ENCODE measurements at places on chromosomes 7 and 10.

GRCh38 chr7:8773518-8773917 lies 340.1 kb downstream of the NXPH1 start:
- no peak for DNase-seq

DNA sequence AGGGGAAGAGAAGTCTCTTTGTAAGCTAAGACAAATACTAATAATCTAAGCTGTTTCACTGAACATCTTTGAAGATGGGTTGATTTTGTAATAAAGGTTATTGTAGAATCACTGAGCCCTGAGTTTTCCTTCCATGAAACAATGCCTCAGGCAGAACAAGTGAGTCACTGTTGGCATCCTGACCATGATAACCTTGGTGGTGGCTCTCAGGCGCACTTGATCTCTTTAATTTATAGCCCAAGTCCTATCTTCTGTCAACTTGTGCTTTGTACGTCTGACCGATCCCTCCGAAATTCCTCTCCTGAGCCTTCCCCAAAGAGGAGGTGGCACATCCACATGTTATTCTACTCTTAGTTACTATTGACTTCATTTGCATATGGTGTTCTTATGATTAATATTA lies 812.9 kb downstream of the REEP3 start:
- no peak for DNase-seq

DNA sequence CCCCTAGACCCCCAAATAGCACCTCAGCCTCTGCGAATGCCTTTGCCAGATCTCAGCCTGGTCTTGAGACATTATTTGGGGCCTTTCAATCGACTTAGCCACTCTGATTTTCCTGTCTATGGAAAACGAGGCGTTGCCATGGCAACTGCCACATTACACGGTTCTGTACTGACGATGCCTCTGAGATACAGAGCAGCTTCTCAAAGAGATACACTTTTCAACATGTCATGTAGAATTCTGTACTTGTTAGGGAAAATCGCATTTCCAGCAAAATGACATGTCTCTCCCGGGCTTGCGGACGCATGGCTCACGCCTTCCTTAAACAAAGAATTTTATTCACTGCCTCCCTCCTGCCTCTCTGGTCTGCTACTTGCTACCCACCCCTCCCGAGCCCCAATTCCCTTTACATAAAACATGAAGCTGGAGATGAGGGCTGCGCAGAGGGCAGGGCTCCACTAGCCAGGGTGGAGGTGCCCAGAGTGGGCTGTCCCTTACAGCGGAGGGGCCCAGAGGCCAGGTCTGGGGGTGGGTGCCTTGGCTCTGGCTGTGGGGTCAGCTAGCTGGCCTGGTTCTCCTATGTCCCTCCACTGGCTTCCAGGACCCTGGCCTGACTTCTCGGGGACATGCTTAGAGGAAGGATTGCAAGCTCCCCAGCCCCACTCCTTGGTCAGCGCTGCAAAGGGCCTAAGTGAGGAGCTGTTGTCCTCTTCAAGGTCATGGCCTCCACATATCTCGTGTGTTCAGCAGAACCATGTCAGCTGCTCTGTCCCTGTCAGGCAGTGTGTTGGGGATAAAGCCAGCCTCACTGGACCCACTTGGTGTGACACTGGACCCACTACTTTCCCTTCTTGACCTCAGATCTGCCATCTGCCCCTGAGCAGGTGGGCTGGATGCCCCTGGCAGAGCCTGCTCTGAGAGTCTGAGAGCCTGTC lies 342.5 kb downstream of the RPS24 start:
- no peak for DNase-seq

- no peak for DNase-seq
Observed at GRCh38 chr10:6561552-6561951, 18.5 kb downstream of the PRKCQ start.

DNA sequence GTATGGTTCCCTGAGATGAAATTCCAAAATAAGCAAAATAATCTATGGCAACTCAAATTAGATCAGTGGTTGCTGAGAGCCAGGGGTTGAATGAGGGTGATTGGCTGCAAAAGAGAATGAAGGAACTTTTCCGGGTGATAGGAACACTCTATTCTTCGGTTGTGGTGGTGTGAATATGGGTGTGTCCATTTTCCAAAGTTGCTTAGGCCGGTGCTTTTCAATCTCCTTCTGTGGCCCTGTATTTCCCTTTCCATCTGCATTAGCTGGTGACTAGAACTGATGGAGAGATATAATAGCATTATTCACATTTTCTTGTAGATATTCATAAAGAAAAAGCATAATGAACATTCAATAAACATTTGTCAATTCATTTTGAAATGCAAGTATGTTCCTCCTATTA lies 382.9 kb downstream of the TFEC start:
- DNase-seq = no peak

DNA sequence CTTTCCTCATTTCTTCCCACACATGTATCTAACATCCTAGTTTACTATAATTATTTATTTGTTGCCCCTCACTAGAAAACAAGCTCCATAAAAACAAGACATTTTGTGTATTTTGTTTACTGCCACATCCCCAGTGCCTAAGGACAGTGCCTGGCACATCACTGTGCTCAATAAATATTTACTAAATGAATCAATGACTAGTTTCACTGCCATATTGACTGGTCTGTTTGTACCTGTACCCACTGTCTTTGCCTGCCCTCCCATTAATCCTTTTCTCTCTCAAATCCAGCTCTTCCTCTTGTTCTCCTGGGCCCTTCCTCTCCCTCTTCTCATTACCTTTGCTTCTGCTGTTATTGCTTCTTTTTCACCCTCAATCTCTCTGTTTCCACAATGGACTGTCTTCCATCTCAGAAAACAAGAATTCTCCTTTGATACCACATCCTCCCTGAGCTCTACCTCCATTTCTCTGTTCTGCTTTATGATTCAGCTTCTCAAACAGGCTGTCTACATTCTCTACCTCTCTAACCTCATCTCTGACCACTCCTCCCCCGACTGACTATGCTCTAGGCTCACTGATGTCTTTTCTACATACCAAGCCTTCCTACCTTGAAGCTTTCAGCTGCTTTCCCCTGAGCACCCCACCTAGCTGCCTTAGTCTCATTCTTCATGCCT lies 8.3 kb upstream of the FAM133B start:
- no peak for DNase-seq
